ENCODE measurements at places on chromosomes 2 and 18.

- DNase-seq, result no peak
Observed at GRCh38 chr2:173963323-173963816, 1.8 kb downstream of the SP3 start.

GRCh38 chr18:2513616-2514015 is 57.7 kb downstream of the METTL4 start:
- no peak for DNase-seq

DNA sequence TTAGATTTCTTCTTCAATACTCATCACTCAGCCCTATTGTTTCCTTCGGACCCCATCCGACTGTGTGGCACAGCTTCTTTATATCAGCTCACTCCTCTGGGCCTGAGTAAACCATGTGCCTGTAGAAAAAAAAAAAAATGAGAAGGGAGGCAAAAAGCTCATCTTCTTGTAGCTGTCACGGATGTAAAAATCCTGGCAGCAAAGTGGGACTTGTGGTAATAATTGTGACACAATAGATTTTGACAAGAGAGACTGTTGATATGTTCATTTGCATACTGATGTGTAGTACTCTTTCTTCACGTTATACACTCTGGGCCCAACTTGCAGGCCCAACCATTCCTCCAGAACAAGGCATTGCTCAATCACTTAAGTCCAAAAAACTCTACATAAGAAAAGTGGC is 270.0 kb upstream of the SMIM21 start:
- no peak for DNase-seq

GRCh38 chr18:54952026-54952425 is 7.2 kb downstream of the CCDC68 start:
- DNase-seq, result no peak

- no peak for DNase-seq
Observed at GRCh38 chr18:50080932-50081560, 113.9 kb downstream of the MYO5B start.

DNA sequence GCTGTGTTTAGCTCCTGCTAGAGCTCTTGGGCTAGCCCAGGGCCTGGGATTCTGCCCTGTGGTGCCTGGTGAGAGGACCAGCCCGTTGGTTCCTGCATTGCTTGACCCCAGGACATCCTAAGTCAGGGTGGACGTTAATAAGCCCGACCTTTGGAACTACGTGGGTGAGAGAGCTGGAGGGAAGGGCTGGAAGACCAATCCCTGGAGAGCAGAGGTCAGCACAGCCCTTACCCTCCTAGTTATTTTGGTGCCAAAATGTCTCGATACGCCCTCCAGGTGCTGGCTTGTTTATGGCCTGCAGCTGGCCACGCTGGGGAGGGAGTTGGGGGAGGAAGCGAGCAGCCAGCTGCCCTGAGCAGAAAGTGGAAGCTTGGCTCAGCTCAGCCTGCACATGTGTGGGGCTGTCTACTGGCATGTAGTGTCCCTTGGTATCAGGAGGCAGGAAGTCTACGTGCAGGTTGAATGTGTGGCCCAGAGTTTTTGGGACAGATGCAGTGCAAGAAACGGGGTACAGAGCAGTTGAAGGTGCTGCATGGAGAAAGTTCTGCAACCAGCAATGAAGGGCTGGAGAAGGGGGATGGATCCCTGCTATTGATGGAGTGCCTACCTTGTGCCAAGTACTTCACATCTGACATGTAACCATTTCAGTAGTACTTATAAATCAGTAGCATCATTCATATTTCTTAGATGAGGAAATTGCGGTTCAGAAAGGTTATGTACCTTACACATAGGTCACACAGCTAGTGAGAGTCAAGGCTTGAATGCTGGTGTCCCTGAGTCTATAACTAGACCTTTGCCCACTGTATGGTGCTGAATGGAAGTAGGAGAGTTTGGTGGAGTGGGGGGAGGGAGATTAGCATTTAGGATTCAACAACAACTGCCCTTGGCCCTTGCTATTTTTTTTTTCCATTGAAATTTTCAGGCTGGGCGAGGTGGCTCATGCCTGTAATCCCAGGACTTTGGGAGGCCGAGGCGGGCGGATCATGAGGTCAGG is 5.0 kb upstream of the DGKD start:
- DNase-seq, result no peak

GRCh38 chr2:56170988-56171387 is 12.8 kb upstream of the CCDC85A start:
- DNase-seq, result no peak

- DNase-seq, result no peak
Observed at GRCh38 chr2:218708086-218708485, 2.5 kb upstream of the TTLL4 start.

- no peak for DNase-seq
Observed at GRCh38 chr2:8154270-8154669, 527.6 kb upstream of the ID2 start.

DNA sequence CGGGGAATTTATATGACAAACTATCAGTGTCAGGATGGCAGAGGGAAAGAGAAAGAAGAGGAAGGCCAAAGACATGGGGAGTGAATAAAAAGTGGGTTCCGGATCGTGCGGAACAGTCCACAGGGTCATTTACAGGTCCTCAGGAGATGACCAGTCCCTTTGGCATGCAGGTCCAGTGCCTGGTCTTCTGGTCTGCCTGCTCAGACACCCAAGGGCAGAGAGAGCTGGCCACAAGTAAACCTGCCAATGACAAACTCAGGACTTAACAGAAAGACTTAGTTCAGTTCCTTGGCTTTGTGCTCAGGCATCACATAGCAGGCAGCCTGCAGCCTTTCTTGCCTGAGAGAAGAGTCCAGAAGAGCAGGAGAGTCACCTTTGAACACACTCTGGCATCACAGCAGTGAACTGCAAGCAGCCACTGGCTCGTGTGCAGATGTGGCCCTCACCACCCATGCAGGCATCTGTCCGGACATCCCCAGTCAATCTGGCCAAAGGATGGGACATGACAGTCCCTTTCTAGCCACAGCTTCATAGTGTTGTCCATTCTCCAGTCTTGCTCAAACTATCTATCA is 14.0 kb downstream of the TMEM127 start:
- DNase-seq, result no peak

DNA sequence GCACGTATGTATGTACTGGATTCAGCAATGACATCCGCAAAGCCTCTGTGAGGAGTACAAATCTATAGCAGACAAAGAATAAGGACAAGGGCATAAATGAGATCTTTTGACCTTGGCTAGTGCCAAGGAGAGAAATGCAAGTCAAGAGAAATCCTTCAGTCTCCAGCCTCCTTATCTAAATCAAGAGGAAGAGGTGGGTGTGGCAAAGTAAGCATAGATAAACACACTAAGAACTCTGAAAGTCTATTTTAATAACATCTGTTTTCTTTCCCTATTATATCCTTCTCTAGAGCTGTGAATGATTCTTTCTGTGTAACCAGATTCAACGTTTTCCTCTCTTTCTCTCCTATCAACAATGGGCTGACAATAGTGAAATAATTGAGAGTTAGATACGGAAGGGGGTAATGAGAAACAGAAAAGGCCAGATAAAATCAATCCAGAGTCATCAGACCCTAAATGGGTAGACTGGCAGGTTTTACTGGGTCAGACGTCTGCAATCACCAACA is 118.5 kb upstream of the ZFP36L2 start:
- DNase-seq, result no peak

- no peak for DNase-seq
Observed at GRCh38 chr2:149038442-149039212, at the start of gene LYPD6B. Gene LYPD6B, plus strand, starts transcription at chr2:149038699. Its CDS starts 92,250 bp downstream, at chr2:149130949.

DNA sequence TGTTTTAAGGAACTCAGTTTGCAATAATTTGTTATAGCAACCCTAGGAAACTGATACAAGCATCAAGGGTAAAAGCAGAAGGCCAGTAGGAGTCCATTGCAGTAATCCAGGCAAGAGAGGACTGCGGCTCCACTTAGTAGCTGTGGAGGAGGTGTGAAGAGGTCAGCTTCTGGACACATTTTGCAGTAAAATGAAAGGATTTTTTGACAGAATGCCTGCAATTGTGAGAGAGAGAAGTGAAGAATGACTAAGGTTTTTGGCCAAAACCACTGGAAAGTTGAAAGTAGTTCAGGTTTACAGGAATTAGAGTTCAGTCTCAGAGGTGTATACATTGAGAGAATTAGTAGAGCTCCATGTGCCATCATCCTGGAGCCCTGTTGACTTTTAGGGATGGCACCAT is 129.5 kb downstream of the RHBDD1 start:
- DNase-seq, result no peak

GRCh38 chr2:223930103-223930976 is 14.8 kb downstream of the WDFY1 start:
- DNase-seq, result no peak

DNA sequence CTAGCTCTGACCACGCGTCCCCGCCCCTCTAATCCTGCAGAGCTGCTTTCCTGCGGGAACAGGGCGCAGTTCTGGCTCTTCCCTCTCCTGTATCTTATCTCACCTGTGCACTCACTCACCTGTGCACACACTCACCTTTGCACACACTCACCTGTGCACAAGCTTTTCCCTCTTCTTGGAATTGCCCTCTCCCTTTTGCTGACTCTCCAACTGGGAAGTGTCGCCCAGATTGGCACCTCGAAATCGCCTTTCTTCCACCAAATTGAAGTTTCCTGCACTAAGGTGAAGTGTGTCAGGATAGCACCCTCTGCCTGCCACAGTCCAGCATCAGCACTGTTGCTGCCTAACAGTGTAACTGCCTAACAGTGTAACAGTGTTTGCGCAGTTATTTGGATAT is 566 bp upstream of the CMPK2 start:
- DNase-seq, result no peak

GRCh38 chr2:109089602-109090300 is 39.3 kb upstream of the SH3RF3 start:
- DNase-seq, result no peak

- DNase-seq, result no peak
Observed at GRCh38 chr2:4604767-4605166, 901.4 kb downstream of the DCDC2C start.
